ENCODE measurements at places on chromosomes 5 and 9. TPM values are rescaled to one million over a fixed set of nuclear protein-coding genes. Genes with fewer than 3 reads are reported as not detected.

Gene TMEFF1
- total RNA-seq, result 0.90 TPM

Gene PCAT7
- not detected for total RNA-seq

Gene TERT
- total RNA-seq, result not detected

Gene RANBP3L
- total RNA-seq, result not detected

Gene FGD3
- total RNA-seq, result not detected

Gene TNFAIP8
- 42.5 TPM for total RNA-seq

Gene PLEKHG4B
- 1.1 TPM for total RNA-seq

Gene IQGAP2
- 0.36 TPM for total RNA-seq

Gene SPATA31D4
- total RNA-seq, result not detected

Gene LCN15
- not detected for total RNA-seq

Gene CTXN3
- not detected for total RNA-seq

Gene SLC6A18
- not detected for total RNA-seq

Gene ACOT12
- not detected for total RNA-seq

Gene FOXD4L4
- total RNA-seq, result under 0.01 TPM

Gene PDLIM4
- 97.5 TPM for total RNA-seq

Gene TIMD4
- not detected for total RNA-seq

Gene DIPK1B
- total RNA-seq, result 3.4 TPM

Data from IMR-90 (cell line).